ENCODE measurements at places on chromosomes 2 and 18.

DNA sequence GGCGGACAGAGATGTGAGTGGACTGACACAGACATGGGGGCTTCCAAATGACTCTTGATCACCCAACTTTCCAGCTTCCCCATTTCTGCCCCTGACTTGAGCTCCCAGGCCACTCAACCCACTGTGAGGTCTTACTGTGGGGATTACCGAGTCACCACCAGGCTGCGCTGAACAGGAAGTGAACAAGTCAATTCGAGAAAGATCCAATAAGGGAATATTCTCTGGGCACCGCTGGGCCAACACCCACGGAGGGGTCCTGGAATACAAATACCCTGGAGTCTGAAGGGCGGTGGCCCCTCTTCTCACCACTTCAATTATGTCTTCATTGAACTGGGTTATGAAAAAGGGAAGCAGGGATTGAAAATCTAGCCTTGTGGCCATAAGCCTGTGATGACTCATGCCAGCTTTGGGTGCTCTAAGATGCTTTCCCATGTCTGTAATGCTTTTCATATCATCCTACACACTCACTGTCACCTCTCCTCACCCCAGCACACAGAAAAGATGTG, 37.7 kb downstream of the BCL11A start:
- DNase-seq = no peak

DNA sequence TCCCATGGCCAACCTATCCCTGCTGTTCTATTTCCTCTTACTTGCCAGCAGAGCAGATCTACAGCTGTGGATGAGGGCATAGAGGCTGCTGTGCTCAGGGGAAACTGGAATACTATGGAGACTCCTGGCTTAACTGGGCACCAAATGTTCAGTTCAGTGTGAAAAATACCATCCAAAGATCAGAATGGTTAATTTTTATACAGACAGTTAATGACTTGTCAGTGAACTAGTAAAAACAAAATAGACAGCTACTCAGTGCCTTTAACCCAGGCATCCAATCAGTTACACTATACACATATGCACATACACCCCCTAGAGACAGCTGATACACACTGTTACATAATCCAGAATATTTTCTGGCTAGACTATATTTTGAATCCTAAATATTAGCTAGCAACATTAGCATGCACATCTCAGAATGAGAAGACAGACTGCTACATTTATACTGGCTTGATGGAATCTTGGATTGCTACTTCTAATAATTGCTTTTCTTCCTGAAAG, 59.1 kb upstream of the WIPF1 start:
- DNase-seq = no peak

GRCh38 chr2:81876624-81877023, 1572.1 kb upstream of the LRRTM1 start:
- DNase-seq = no peak

GRCh38 chr18:3604498-3605408, 154.8 kb downstream of the TGIF1 start:
- DNase-seq = no peak

DNA sequence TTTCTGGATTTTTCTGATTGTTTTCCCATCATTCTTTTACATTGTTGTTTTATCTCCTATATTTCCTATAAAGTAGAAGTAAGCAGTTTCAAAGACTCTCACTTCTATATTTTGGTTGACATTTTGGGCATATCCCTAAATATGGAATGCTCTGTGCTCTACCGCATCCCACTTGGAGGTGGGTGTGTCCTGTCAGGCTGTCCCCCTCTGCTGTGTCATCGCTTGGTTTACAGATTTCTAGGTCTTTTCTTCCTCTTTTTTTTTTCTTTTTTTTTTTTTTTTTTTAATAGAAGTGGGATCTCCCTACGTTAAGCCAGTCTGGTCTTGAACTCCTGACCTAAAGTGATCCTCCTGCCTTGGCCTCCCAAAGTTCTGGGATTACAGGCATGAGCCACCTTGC, 13.3 kb downstream of the DGKD start:
- DNase-seq = no peak

GRCh38 chr2:120551522-120551921, 184.1 kb upstream of the GLI2 start:
- DNase-seq = no peak
